ENCODE measurements at places on chromosomes 12 and 14. TPM values are rescaled to one million over a fixed set of nuclear protein-coding genes. Genes with fewer than 3 reads are reported as not detected.

ANG gene
- total RNA-seq = 6.7 TPM

IL26 gene
- not detected for total RNA-seq

PTPRO gene
- not detected for total RNA-seq

CAPZA3 gene
- not detected for total RNA-seq

COX8C gene
- total RNA-seq = 0.39 TPM

HPD gene
- total RNA-seq = 0.39 TPM

RILPL2 gene
- total RNA-seq = 0.87 TPM

BCL7A gene
- total RNA-seq = 1.2 TPM

TEX52 gene
- total RNA-seq = not detected

INHBC gene
- not detected for total RNA-seq

SPTB gene
- total RNA-seq = 0.98 TPM

PTPN6 gene
- total RNA-seq = 21.2 TPM

CCDC38 gene
- total RNA-seq = under 0.01 TPM

ASIC1 gene
- 0.65 TPM for total RNA-seq

ADAM21 gene
- 0.43 TPM for total RNA-seq

STAC3 gene
- total RNA-seq = 0.39 TPM

KERA gene
- total RNA-seq = not detected

CLEC2B gene
- not detected for total RNA-seq

AKAP5 gene
- total RNA-seq = 0.33 TPM

MYF6 gene
- total RNA-seq = not detected

REP15 gene
- total RNA-seq = 0.65 TPM

CLECL1 gene
- not detected for total RNA-seq

RALGAPA1 gene
- 23.6 TPM for total RNA-seq

CAND1 gene
- 106 TPM for total RNA-seq

SERPINA3 gene
- 0.54 TPM for total RNA-seq

JAG2 gene
- 8.6 TPM for total RNA-seq

AMIGO2 gene
- 0.79 TPM for total RNA-seq

KLRF1 gene
- total RNA-seq = not detected

OR4K15 gene
- total RNA-seq = not detected

AMHR2 gene
- not detected for total RNA-seq

PRIMA1 gene
- not detected for total RNA-seq

SOAT2 gene
- not detected for total RNA-seq

KCNA5 gene
- total RNA-seq = not detected

PLEK2 gene
- 26.7 TPM for total RNA-seq

CRACR2A gene
- total RNA-seq = 1.2 TPM

CARMIL3 gene
- total RNA-seq = under 0.01 TPM

DPPA3 gene
- not detected for total RNA-seq

ZBTB39 gene
- 8.7 TPM for total RNA-seq

SRRM4 gene
- under 0.01 TPM for total RNA-seq

KRT8 gene
- 3,634 TPM for total RNA-seq

ERP27 gene
- total RNA-seq = 14.1 TPM

ITGA5 gene
- total RNA-seq = 180 TPM

GPR65 gene
- not detected for total RNA-seq

APEX1 gene
- 92.7 TPM for total RNA-seq

TAS2R20 gene
- 2.7 TPM for total RNA-seq

RTN1 gene
- not detected for total RNA-seq

Measured in placental epithelial cell (primary cell).